ENCODE measurements at places on chromosomes 5 and 9.

DNA sequence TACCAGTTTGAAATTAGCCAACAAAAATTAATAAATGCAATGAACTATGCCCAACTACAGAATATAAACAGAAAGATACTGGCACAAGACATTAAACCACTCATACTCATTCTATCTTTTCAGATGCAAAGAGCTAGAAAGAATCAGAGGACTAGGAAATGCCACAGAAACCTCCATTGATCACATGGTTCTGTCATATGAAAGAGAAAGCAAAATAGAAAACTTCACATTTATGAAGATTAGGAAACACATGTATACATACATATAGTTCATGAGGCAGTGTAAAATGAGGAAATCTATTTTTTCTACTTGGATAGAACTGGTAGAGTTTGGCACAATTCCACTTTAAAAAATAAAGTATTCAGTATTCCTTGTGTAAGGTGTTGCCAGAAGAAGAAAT lies 275.1 kb upstream of the PTGER4 start:
- DNase-seq: no peak
- H3K4me1 ChIP-seq: peaks cover 21% of the 10 kb centered on the region
- no peak overlapping the region for H3K27ac ChIP-seq
- H3K36me3 ChIP-seq: no peaks in the 10 kb centered on the region

DNA sequence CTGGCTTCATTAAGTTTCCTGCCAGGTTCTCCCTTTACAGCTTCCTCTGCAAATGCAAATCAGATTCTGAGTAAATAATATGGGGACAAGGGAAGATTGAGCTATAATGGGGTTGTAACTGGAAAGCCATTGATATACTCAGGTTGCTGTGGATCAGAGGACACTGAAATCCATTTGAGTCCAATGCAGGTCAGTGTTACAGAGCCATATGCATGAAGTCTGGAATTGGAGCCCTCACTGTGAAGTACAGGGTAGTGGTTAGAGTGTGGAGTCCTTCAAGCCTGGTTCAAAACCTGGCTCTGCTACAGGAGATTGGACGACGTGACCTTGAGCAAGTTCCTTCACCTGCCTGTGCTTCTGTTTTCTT lies 48.7 kb downstream of the TIMD4 start:
- H3K27ac ChIP-seq: no peak overlapping the region
- no peaks in the 10 kb centered on the region for H3K27me3 ChIP-seq
- DNase-seq: no peak
- no peak overlapping the region for H3K4me3 ChIP-seq
- H3K4me1 ChIP-seq: no peaks in the 10 kb centered on the region

GRCh38 chr5:59151162-59151889 lies 568.5 kb downstream of the RAB3C start:
- no peaks in the 10 kb centered on the region for H3K4me1 ChIP-seq
- no peak overlapping the region for H3K4me3 ChIP-seq
- H3K36me3 ChIP-seq: no peaks in the 10 kb centered on the region
- H3K27ac ChIP-seq: no peak overlapping the region
- DNase-seq: no peak

GRCh38 chr5:165410476-165410875 lies 1905.1 kb downstream of the MAT2B start:
- H3K27me3 ChIP-seq: no peaks in the 10 kb centered on the region
- no peak for DNase-seq
- H3K36me3 ChIP-seq: no peaks in the 10 kb centered on the region
- H3K27ac ChIP-seq: no peak overlapping the region

Measured in suprapubic skin (tissue), 4 donors.